ENCODE measurements at places on chromosomes 3 and 15. TPM values are rescaled to one million over a fixed set of nuclear protein-coding genes. Genes with fewer than 3 reads are reported as not detected.

Gene SCN5A
- 0.14 TPM for total RNA-seq

DNA sequence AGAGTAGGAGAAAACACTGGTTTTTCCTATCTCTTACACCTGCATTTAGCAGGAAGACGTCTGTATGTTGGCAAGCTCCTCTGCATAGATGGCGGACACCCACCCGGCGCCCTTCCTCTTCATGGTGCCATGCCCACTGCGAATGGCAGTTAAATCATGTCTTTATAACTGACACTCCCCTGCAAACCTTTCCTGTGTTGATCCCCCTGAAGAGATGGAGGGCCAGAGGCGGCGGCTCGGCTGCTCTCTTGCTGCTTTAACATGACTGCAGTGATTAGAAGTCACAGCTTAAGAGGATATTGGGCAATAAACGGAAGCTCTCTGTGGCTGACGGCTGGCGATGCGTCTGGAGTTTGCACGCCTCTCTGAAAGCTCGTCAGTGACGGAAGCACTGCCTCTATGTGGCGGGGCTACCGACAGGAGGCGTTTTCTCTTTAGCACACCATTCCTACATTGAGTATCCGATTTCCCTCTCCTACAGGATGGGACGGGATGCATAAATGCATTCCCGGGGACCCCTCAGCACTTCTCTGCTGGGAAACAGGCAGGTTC is 25.5 kb upstream of the SNRPA1 start:
- DNase-seq = peak; percentile 82
- H3K27ac ChIP-seq = peak overlapping the region; percentile 64
- H3K36me3 ChIP-seq = no peaks in the 10 kb centered on the region
- H3K4me3 ChIP-seq = peak overlapping the region; percentile 61

- DNase-seq = no peak
- peaks cover 22% of the 10 kb centered on the region for H3K36me3 ChIP-seq
- peak overlapping the region; percentile 44 for H3K27ac ChIP-seq
- H3K27me3 ChIP-seq = no peaks in the 10 kb centered on the region
These were observed 61.9 kb downstream of the SMAD3 start for GRCh38 chr15:67127331-67127664.

Gene LDHAL6B
- not detected for total RNA-seq

Gene UPK1B
- total RNA-seq = 0.25 TPM

DNA sequence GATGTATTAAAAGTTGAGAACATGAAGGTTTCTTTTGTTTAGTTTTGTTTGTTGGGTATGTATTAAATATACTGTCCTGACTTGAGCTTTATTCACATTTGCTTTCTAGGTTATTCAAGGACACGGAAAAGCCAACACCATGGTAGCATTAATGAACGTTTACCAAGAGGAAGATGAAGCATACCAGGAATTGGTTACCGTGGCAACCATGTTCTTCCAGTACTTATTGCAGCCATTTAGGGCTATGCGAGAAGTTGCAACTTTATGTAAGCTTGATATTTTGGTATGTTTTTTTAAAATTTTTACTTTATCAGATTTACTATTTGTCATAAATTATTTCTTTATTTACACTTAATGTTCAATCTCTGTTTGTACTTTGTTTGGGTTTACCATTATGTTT is 3.6 kb downstream of the WHAMM start:
- DNase-seq = no peak
- H3K36me3 ChIP-seq = peaks cover 42% of the 10 kb centered on the region
- no peak overlapping the region for H3K27ac ChIP-seq
- no peaks in the 10 kb centered on the region for H3K27me3 ChIP-seq
- peaks cover 46% of the 10 kb centered on the region for H3K4me1 ChIP-seq
- H3K4me3 ChIP-seq = no peak overlapping the region

DNA sequence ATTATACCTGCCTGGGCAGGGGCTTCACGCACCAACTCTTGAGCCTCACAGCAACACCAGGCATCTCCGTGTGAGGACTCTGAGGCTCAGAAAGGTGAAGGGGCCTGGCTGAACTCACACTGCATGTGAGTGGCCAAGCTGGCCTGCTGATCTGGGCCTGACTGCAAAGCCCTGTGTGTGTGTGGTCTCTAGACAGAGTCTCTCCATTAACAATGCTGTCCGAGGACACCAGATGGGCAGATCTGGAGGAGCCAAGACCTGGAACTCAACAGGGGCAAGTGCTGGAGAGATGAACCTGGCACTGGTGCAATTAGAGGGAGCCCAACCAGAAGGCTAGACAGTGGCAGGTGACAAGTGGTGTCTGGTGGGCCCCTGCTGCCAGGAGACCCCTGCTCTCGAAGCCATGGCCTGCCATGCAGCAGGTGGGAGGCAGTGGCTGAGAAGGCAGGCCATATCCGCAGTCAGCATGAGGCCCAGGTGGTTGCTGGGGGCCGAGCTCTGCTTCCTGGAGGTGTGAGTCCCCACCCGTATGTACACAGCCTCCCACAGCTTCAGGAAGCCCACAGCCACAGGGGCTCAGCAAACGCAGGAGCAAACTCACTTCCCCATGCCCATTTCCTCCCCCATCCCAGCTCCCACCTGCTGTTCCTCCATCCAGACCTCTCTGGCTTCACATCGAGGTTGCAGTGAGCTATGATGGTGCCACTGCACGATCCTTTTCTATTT is 39.0 kb downstream of the CYP11A1 start:
- no peaks in the 10 kb centered on the region for H3K27me3 ChIP-seq
- no peaks in the 10 kb centered on the region for H3K36me3 ChIP-seq
- H3K4me3 ChIP-seq = no peak overlapping the region
- no peak for DNase-seq
- peaks cover 3% of the 10 kb centered on the region for H3K4me1 ChIP-seq

DNA sequence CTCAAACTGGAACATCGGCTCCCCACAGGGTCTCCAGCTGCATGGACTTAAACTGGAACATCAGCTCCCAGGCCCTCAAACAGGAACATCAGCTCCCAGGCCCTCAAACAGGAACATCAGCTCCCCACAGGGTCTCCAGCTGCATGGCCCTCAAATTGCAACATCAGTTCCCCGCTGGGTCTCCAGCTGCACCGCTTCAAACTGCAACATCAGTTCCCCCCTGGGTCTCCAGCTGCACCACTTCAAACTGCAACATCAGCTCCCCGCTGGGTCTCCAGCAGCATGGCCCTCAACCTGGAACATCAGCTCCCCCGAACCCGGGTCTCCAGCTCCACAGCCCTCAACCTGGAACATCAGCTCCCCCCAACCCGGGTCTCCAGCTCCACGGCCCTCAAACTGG is 82.0 kb downstream of the TFRC start:
- no peaks in the 10 kb centered on the region for H3K36me3 ChIP-seq
- no peak for DNase-seq
- no peak overlapping the region for H3K4me3 ChIP-seq
- peaks cover 15% of the 10 kb centered on the region for H3K27me3 ChIP-seq

- peaks cover 11% of the 10 kb centered on the region for H3K36me3 ChIP-seq
- H3K4me1 ChIP-seq = peaks cover 43% of the 10 kb centered on the region
- no peak overlapping the region for H3K27ac ChIP-seq
- DNase-seq = no peak
- H3K4me3 ChIP-seq = no peak overlapping the region
These were observed 211.6 kb downstream of the TNIK start for GRCh38 chr3:171248426-171249111.

DNA sequence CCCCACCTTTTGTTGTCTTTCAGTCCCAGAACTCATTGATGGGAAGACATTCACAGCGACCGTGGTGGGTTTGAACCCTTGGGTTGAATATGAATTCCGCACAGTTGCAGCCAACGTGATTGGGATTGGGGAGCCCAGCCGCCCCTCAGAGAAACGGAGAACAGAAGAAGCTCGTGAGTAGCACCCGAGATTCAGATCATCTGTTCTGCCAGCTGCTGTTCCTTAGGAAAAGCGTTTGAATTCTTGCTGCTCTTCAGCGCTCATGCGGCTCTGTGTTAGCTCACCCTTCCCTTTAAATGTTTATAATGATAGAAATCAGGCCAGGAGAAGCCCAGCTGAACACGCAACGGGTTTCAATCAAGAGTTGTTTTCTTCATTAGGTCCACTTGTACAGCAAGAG is 73.0 kb downstream of the IL5RA start:
- peaks cover 4% of the 10 kb centered on the region for H3K27me3 ChIP-seq
- no peaks in the 10 kb centered on the region for H3K36me3 ChIP-seq
- no peaks in the 10 kb centered on the region for H3K4me1 ChIP-seq

DNA sequence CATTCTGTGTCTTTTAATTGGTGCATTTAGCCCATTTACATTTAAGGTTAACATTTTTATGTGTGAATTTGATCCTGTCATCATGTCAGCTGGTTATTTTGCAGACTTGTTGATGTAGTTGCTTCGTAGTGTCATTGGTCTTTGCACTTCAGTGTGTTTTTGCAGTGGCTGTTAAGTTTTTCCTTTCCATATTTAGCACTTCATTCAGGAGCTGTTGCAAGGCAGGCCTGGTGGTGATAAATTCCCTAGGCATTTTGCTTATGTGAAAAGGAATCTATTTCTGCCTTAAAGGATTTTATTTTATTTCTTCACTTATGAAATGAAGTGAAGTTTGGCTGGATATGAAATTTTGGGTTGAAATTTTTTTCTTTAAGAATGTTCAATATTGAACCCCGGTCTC is 70.2 kb upstream of the CD96 start:
- no peaks in the 10 kb centered on the region for H3K4me1 ChIP-seq
- peaks cover 2% of the 10 kb centered on the region for H3K27me3 ChIP-seq
- no peaks in the 10 kb centered on the region for H3K36me3 ChIP-seq
- no peak overlapping the region for H3K27ac ChIP-seq
- DNase-seq = no peak

Gene TJP1
- not detected for total RNA-seq

DNA sequence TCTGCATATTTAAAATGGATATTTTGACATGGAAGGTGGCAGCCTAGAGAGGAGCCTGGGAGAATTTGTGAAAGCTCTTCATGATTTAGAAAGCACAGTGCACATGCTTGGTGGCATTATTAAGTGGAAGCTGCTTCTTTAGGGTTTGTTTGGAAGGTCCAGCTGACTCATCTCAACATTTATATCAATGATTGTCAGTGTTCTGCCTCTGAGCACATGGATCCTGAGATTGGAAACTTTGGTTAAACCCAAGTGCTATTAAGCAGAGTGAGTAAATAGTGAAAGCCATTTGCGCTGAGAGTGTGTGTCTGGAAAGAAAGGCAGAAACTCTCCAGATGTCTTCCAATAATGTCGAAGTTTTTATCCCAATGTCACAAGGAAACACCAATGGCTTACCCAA is 7.4 kb downstream of the NOX5 start:
- no peak overlapping the region for H3K4me3 ChIP-seq
- H3K36me3 ChIP-seq = no peaks in the 10 kb centered on the region
- no peak overlapping the region for H3K27ac ChIP-seq

Gene MASP1
- total RNA-seq = not detected

Gene ROBO2
- total RNA-seq = not detected

DNA sequence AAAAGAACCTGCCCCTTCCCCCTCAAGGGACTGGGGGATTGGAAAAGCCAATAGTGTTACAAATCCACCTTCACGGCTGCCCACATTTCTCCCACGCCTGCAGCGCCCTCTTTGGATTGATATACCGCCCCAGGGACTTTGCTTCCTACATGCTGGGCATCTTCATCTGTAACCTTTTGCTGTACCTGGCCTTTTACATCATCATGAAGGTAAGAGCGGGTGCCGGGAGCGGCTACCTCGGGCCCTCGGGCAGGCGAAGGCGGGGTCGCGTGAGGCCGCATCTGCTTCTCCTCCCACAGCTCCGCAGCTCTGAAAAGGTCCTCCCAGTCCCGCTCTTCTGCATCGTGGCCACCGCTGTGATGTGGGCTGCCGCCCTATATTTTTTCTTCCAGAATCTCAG is 73.1 kb downstream of the USF3 start:
- H3K4me1 ChIP-seq = no peaks in the 10 kb centered on the region
- no peak for DNase-seq
- H3K27me3 ChIP-seq = no peaks in the 10 kb centered on the region
- H3K4me3 ChIP-seq = no peak overlapping the region
- peaks cover 20% of the 10 kb centered on the region for H3K36me3 ChIP-seq
- no peak overlapping the region for H3K27ac ChIP-seq

DNA sequence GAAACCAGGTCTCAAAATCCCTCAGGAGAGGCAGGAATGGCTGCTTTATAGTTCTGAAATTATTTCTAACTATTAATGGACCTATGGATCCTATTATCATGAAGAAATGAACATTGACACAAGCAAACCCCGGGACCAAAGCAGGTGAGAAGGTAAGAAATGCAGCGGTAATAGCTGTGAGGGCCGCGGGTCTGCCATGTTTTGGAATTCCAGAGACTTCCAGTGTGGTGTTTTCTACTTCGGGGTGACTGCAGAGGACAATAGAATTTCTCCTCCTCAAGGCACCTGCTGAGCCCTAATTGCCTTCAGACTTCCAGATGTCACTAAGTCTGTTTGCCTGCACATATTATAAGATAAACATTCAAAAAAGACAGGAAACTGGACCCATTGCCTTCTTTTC is 437.4 kb downstream of the GABRG3 start:
- H3K4me1 ChIP-seq = no peaks in the 10 kb centered on the region
- no peak for DNase-seq
- no peaks in the 10 kb centered on the region for H3K36me3 ChIP-seq
- H3K27ac ChIP-seq = no peak overlapping the region
- H3K27me3 ChIP-seq = no peaks in the 10 kb centered on the region

- DNase-seq = no peak
- H3K36me3 ChIP-seq = no peaks in the 10 kb centered on the region
- H3K4me1 ChIP-seq = no peaks in the 10 kb centered on the region
- H3K27me3 ChIP-seq = peaks cover 3% of the 10 kb centered on the region
- no peak overlapping the region for H3K4me3 ChIP-seq
- H3K27ac ChIP-seq = no peak overlapping the region
These were observed 95.5 kb upstream of the DPPA4 start for GRCh38 chr3:109432833-109433232.

GRCh38 chr3:186151077-186151971 is 42.4 kb upstream of the ETV5 start:
- no peak overlapping the region for H3K4me3 ChIP-seq
- H3K36me3 ChIP-seq = no peaks in the 10 kb centered on the region
- no peak for DNase-seq
- H3K4me1 ChIP-seq = peaks cover 13% of the 10 kb centered on the region
- no peak overlapping the region for H3K27ac ChIP-seq

GRCh38 chr15:45604326-45604725 is 17.1 kb downstream of the BLOC1S6 start:
- no peak overlapping the region for H3K4me3 ChIP-seq
- no peak for DNase-seq
- H3K27ac ChIP-seq = peak overlapping the region; percentile 43

- H3K27ac ChIP-seq = no peak overlapping the region
- peaks cover 2% of the 10 kb centered on the region for H3K36me3 ChIP-seq
These were observed 3.0 kb downstream of the FAM174B start for GRCh38 chr15:92652576-92652966.

Gene CIDEC
- not detected for total RNA-seq

Gene TIPARP
- total RNA-seq = 18.5 TPM

Measured in activated CD4-positive, alpha-beta T cell treated with anti-CD3 and anti-CD28 coated beads for 36 hours (primary cell).